A172 (cell line): ENCODE measurements at places on chromosomes 4 and X. TPM values are rescaled to one million over a fixed set of nuclear protein-coding genes. Genes with fewer than 3 reads are reported as not detected.

DNA sequence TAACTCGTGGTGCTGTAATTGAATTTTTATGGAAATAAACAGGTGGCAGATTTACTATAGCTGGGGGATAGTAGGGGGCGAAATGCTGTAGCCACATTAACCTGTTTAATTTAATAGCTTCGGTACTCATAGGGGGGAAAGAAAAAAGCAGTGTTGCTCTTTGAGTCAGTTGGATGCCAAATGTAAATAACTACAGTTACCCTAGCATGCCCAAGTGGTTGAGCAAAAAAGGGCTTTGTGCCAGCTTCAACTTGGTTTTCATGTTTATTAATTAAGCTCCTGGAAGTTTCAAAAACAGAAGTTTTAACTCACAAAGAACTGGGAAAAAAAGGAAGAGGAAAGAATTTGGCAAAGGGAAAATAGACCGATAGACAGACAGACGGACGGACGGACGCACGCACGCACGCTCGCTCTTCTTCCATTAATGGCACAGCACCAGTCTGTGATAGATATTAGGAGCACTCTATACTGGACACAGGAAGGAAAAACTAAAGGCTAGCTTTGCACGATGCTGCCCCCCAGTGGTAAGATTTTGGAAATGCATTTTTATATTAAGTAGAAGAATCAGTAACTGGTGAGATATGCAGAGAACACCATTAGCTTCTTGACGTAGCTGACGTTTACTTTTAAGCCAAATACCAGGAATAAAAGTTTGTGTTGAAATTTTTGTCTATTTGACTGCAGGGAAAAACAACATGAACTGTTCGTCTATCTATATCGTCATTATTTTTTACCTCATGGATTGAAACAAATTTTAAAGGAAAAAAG lies 151.8 kb downstream of the SLC7A11 start:
- peak; percentile 86 for DNase-seq

GRCh38 chrX:107000013-107000515 lies at the start of gene MORC4:
MORC4 (minus strand) TSS chrX:107000212; CDS start chrX:106999969, 243 bp downstream.
- DNase-seq = peak; percentile 41

DNA sequence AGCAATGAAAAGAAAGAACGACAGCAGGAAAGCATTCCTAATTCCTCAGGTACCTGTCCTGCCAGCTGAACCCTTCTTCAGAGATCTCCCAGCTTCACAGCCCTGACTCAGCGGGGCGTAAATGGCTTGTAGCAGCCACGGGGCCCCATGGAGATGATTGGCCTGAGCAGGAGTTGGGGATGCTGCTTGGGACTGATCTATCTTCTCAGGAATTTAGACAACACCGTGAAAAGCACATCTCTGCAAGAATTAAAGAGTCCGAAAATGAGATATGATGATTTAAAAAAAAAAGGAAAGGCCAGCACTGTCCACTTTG lies 22.5 kb upstream of the SLC25A4 start:
- DNase-seq = no peak

GRCh38 chr4:4502694-4503311 lies 39.0 kb downstream of the STX18 start:
- peak; percentile 39 for DNase-seq

DNA sequence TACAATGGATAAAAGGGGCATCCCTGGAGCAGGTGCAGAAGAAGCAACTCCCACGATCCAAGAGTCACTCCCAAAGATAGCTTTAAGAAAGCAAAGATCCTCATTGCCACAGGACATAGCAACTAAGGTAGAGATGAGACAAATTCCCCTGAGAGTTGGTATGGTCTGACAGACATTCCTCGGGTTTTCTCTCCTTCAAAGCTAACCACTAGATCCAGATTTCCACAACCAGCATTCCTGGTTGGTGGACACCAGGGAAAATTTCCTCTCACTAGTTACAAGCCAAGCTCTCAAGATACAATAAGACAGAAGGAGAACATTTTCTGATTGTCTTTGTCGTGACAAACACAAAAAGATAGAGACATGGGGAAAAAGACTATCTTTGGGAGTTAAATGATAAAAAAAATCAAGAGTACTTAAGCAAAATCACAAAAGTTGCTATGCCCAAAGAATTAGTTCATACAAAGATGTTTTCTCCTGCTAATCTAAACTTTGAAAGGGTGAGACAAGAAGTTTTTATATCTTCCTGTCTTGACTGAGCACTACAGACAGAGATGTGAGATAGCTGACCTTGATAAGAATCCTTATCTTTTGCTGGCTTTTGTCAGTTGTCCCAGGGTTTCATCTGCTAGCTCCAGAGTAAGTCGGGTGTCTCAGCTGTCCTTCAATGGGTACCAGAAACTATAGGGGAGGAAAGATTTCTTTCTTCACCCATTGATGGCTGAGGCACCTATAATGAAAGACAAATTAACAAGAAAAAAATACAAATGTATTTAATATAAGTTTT lies 200.5 kb downstream of the CENPC start:
- no peak for DNase-seq

DNA sequence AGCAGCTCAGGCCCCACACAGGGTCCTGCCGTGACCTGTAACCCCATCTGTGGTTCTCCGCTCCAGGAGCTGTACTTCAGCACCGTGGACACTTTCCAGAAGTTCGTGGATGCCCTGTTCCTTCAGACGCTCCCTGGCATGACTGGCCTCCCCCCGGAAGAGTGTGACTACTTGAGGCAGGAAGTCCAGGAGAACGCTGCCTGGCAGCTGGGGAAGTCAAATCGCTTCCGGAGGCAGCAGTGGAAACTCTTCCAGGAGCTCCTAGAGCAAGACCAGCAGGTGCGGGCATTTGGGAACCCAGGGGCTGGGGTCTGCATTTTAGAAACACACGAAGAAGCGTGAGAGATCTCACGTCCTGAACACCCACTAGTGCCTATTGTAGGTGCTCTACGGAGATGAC lies 72.5 kb downstream of the EVC start:
- no peak for DNase-seq

DNA sequence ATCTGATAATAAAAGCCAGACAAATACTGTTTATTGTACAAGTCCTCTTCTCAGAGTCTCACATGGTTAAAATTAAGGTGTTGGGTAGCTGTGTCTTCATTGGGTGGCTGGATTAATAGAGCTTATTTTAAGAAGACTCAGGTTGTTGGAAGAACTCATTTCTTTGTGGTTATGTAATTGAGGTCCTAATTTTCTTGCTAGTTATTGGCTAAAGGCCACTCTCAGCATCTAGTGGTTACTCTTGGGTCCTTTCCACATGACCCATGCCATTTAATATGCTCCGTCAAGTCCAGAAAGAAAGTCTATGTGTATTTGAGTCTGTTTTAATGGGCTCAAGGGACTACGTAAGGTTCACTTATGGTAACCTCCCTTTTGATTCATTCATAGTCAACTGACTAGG lies 1668.6 kb upstream of the AGA start:
- DNase-seq = no peak

GRCh38 chr4:25383647-25384046 lies 6.6 kb downstream of the ANAPC4 start:
- DNase-seq = no peak

DNA sequence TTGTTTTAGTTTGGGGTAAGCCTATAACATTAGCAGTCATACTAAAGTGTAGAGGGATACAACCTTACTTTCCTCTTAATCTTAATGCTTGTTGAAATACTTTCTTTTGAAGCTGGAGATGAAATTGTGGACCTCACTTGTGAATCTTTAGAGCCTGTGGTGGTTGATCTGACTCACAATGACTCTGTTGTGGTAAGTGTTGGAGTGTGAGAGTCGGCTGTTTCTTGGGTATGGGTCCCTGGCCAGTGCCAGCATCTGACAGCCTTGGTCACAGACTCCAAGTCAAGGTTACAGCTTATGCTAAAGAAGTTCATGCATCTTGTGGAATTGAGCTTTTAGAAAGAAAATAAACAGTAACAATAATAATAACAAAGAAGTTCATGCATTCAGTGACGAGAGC lies 31.6 kb downstream of the RNF4 start:
- no peak for DNase-seq

- no peak for DNase-seq
Measured at GRCh38 chr4:74534936-74535335, 90.0 kb downstream of the AREG start.

DNA sequence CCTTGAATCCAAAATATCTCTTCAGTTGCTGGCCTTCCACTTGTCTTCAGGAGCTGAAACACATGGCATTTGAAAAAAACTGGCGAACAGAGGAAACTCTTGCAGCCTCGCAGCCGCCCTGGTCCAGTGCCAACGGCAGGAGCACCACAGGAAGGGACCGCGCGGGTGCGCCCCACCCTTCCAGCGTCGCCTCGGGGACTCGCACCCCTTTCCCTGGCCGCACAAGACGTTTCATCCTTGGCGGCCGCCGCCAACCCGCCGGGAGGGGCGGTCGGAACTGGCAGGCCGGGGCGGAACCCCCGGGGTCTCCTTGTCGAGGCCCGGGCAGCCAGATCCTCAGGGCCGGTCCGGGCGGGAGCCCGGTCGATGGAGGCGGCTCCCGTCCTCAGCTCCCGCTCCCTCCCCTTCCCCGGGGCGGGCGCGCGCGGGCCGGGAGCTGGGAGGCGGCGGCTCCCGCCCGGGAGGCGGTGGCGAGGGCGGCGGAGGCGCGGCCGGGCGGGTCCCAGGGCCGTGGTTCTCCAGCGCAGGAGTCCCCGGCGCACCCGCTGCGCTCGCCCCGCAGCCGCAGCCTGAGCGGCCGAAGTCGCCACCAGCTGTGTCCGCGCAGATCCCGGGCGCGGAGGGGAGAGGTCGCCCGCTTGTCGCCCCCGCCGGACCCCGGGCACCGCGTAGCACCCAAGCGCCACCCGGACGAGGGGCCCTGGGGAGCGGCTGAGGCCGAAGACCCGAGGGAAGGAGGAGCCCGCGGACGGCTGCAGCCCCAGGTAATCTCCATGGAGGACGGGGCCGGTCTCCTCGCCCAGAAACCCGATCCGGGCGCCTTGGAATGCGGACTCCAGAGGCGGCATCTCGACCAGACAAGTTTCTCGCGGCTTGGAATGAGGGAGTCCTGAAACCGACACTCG lies 886 bp upstream of the NDST3 start:
- peak; percentile 35 for DNase-seq

DNA sequence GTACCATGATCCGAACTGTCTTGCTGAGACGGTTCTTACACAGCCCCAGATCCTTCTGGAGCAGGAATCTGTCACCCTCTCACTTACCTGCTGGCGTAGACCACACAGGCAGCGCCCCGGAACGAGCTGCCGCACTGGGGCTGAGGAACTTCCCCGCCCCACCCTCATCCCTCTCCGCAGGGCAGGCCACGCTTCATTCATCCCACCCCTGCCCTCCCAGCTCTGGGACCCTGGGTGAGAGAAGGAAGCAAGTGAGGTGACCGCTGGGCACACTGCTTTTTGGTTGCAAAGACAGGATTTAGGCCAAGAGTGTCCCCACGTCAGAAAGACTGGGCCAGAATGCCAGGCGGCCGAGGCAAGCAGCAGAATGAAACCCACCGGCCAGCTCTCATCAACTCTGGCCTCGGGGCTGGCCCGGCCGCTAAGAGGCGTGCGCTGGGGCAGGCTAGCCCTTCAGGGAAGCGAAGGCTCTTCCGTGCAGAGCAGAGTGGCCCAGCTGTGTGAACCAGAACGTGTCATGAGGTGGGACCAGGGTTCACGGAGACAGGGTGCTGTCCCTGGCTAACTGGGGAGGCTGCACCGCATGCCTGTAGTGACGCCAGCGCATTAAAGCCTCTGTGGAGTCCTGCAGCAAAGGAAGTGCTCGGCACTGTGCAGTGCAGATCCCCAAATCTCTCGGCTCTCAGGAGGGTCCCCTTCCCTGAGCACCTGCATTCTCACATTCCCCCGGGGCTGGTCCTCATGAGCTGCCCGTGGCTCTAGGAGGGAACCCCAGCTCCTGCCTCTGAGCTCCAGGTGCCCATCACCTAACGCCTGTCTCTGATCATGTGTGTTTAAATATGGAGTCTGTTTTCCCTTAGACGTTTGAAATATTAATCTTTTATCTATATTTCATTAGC lies 6.4 kb downstream of the LRPAP1 start:
- DNase-seq = no peak

- DNase-seq = no peak
Measured at GRCh38 chrX:70042399-70043371, 7.1 kb downstream of the AWAT2 start.

GRCh38 chr4:127250577-127250976 lies 382.2 kb upstream of the INTU start:
- DNase-seq = no peak

GRCh38 chr4:124854968-124855367 lies 142.4 kb upstream of the ANKRD50 start:
- no peak for DNase-seq

GRCh38 chrX:13733506-13733905 lies 914 bp downstream of the TRAPPC2 start:
- no peak for DNase-seq

GRCh38 chr4:74724979-74725378 lies 69.3 kb downstream of the BTC start:
- DNase-seq = peak; percentile 1

DNA sequence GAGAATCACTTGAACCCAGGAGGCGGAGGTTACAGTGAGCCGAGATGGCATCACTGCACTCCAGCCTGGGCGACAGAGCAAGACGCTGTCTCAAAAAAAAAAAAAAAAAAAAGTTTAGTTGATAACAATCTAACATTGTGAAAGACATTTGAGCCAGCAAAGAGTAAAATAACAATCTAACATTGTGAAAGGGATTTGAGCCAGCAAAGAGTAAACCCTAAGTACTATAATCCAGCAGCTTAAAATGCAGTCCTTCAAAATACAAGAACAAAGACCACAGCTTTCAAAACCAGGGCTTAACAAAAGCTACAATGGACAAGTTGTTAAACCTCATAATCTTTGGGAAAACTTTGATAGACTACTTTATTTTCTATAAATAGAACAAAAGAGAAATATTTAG lies 16.9 kb downstream of the MFAP3L start:
- DNase-seq = no peak

DNA sequence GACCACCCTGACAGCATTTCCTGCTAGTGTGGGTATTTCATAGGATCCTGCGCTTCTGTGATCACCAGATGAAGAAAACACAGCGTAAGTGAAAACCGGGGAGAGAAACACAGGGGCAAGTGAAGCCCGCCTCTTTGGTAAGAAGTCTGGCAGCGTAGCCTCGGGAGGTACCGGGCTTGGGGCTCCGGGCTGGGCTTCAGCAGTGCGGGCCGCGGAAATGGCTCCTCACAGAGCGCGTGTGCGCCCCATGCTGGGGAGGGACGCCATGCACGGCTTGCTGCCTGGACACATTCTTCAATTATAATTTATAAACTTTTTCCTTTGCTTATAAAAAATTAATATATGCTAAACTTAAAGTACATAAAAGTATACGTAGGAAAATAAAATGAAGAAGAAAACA lies 151.5 kb downstream of the AFAP1 start:
- no peak for DNase-seq

- DNase-seq = no peak
Measured at GRCh38 chrX:149563359-149563758, 13.6 kb upstream of the HSFX3 start.

Gene PWWP3B
- total RNA-seq = not detected in 2 replicates

Gene SEPTIN11
- total RNA-seq = 72.5 and 73.5 TPM in 2 replicates

Gene SLC6A14
- not detected in 2 replicates for total RNA-seq

Gene HAND2
- 0.19 and 0.50 TPM in 2 replicates for total RNA-seq

Gene NSG1
- total RNA-seq = 7.0 and 9.2 TPM in 2 replicates

Gene FREM3
- total RNA-seq = not detected in 2 replicates

Gene TREX2
- total RNA-seq = 0.62 and 9.5 TPM in 2 replicates

Gene EGFL6
- not detected in 2 replicates for total RNA-seq

Gene KLHL2
- total RNA-seq = 18.3 and 21.1 TPM in 2 replicates

Gene TCEAL6
- total RNA-seq = not detected in 2 replicates

Gene SMS
- 423 and 528 TPM in 2 replicates for total RNA-seq

Gene CD40LG
- total RNA-seq = not detected in 2 replicates
